T-helper 17 cell (primary cell): ENCODE measurements at places on chromosomes 11 and 22.

GRCh38 chr11:30595934-30596333 lies 9.8 kb upstream of the MPPED2 start:
- no peak for DNase-seq

GRCh38 chr22:39634530-39635405 lies 64.2 kb downstream of the CACNA1I start:
- no peak for DNase-seq

- no peak for DNase-seq
Observed at GRCh38 chr11:41989823-41990380, 530.5 kb upstream of the LRRC4C start.

- no peak for DNase-seq
Observed at GRCh38 chr11:80846979-80847378, 1406.1 kb upstream of the TENM4 start.

GRCh38 chr22:21802056-21802455 lies 65.4 kb downstream of the MAPK1 start:
- DNase-seq: no peak

DNA sequence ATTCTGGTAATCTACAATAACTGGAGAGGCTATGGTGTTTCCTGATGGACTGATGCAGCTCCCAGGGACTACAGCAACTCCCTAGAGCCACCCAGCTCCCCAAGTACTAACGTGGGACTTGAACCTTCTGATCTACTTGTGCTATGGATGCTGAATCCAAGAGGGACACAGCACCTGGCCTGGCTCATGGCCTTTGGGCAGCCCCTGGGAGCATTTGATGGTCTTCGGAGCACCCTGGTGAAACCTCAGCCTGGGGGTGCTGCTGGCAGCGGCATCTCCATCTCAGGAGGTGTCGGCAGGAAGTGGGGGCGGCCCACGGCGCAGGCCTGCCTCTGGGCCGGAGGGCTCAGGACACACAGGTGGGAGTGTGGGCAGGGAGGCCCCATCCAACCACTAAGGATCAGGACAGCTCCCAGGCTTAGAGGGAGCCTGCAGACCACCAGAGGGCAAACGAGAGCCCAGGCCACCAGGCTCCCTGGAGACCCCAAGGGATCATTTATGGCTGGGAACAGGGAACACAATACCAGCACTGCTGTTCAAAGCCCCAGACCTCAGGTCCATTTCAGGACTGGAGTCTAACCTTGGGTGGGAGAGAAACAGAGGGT lies 8.7 kb downstream of the EHD1 start:
- DNase-seq: no peak

- no peak for DNase-seq
Observed at GRCh38 chr11:76665172-76665571, 5.4 kb downstream of the LRRC32 start.

DNA sequence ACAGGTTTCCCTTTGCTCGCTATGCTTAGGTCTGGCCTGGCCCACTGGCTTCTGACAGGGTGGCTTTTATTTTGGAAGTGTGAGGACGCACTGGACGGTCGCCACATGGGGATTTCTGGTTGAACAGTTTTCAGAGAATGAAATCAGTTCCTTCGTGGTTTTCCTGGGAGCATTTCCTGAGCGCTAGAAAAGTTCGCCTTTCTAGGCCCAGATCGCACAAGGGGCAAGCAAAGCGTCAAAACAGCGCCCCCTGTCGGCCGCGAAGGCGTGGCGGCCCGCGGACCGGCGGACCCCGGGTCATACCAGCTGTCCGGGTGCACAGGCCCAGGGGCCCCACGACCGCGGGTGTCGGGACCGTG lies 12.7 kb upstream of the CYP2R1 start:
- peak; percentile 77 for DNase-seq

DNA sequence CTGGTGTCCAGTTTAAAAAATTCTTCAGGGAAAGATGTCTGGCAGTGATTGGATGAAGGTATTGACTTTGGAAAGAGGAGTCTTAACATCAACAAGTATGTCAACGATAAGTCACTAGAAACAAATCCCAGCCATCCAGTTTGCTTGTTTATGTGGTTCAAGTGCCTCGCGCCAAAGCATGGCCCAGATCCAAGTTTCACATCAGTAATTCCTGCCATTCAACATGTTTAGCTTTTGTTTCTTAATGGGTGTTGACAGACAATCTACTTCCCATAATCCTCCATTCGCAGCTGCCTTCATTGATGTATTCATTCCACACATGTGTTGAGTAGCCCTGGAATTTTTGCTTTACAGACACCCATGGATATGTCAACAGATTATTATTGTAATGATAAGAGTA lies 77.8 kb downstream of the UBASH3B start:
- DNase-seq: no peak

- DNase-seq: no peak
Observed at GRCh38 chr11:129273944-129274711, 82.0 kb upstream of the ARHGAP32 start.

- no peak for DNase-seq
Observed at GRCh38 chr11:42824067-42824466, 487.7 kb upstream of the API5 start.

GRCh38 chr22:37985751-37986281 lies 1.5 kb upstream of the SOX10 start:
- no peak for DNase-seq

DNA sequence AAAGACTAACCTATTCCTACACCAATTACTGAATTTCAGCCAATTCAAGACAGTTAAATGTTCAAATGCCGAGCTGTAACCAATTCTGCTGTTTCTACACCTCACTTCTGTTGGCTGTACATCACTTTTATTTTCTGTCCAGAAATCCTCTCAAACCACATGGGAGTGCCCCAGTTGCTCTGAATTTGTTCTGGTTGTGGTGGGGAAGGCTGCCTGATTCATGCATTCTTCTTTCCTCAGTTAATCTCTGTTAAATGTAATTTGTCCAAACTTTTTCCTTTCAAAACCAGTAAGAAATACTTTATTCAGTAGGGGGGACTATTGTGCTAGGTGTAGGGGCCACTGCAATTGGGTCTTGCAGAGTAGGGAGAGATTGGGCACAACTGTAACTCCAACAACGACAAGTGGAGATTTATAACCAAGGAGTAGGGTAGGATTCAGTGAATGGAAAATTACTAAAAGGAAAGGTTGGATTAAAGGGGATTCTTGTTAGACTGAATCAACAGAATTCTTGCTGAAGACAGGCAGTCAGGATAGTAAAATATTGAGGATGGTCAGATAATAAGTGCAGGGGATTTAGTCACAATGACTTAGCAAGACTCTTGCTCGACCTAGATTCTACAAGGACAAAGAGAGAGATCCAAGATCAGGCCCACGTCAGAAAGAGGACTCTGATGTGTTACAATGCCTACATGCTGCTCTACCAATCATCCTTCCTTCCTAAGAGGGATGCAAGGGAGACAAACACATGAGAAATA lies 593.5 kb upstream of the FAT3 start:
- no peak for DNase-seq

DNA sequence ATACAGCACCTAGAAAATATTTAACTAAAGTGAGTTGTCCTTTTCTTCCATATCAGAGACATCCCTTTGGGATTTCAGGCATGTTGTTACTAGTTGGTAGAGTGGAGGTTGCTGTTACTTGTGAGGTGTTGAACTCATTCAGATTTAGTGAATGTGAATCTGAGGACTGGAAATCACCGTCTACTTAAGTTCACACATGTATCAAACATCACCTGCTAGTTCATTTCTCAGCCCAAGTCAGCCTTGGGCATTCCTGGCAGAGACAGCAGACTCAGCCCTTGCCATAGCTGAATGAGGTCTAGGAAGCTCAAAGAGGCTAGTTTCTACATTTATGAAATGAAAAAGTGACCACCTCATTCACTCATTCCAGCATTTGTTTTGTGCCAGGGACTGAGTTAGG lies 9.7 kb downstream of the KDELR3 start:
- no peak for DNase-seq

DNA sequence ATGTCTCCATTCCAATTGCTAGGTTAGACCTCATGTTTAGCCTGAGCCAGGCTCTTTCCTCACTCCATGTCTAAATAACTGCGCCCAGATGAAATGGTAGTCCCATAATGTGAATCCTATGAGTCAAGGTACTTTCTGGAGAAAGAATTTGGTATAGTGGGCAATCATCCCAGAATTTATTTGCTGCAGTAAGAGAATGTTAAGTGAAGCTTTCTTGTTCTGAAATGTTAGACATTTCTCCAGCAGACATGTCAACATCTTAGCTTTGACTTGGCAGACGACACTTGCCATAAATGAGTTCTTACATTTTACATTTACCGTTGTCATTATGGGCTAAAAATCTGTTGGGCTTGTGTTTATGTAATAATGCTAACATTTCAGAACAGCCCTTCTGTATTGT lies 165.2 kb downstream of the PGR start:
- DNase-seq: no peak

DNA sequence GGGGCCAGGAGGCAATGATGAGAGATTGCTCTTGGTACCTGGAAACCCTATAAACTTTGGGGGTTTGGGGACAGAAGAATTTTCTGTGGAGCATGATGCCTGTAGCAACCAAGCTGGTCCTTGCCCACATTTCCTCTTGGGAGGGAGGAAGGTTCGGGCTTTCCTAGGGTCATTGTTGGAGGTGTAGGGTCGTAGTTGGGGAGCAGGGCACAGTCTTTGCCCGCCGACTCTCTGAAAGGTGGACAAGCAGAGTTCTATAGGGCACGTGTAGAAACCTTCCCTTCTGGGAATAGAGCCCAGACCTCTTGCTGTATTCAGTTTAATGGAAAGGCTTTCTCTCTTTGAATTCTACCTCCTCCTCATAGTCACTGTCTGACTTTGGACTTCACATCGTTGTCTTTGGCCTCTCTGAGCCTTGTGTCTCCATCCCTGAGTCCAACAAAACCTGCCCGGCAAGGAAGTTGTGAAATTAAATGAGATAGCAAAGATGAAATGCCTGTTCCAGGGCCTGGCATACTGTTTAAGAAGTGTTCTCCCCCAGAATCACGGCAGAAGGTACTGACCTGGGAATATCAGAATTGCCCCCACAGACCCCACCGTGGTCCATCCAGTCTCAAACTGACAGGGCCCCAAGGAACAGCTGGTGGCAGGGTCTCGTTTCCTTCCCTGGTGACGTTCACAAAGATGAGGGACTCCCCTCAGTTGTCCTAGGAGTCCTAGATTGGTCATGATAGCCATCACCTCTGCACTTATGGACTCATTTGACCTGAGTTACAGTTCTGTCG lies 1.6 kb downstream of the PRDM11 start:
- DNase-seq: no peak

DNA sequence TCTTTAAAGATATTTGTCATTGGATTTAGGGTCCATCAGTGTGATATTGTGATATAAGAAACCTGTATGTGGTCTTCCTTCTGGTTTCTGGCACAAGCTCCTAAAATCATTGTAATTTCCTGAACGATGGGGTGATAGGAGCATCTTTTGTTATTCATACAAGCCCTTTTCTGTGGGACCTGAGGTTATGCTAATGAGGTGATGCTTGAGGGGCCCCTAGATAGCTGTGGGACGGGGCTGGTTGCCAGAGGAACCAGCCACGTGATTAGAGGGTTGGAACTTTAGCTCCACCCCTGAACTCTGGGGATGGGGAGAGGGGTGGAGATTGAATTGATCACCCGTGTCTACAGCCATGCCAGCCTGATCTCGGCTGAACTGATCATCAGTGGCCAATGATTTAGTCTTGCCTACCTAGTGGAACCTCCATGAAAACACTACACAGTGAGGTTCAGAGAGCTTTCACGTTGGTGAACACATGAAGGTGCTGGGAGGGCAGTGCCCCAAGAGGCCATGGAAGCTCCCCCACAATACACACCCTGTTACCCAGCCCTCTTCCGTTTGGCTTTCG lies 62.8 kb downstream of the BCR start:
- DNase-seq: peak; percentile 25

GRCh38 chr22:38272373-38273134 lies at the start of gene TMEM184B:
TSS of gene TMEM184B (minus strand) at chr22:38273010. CDS start at chr22:38247961, 25,049 bp downstream.
- peak; percentile 83 for DNase-seq

- no peak for DNase-seq
Observed at GRCh38 chr11:39712581-39712980, 1746.9 kb downstream of the LRRC4C start.

DNA sequence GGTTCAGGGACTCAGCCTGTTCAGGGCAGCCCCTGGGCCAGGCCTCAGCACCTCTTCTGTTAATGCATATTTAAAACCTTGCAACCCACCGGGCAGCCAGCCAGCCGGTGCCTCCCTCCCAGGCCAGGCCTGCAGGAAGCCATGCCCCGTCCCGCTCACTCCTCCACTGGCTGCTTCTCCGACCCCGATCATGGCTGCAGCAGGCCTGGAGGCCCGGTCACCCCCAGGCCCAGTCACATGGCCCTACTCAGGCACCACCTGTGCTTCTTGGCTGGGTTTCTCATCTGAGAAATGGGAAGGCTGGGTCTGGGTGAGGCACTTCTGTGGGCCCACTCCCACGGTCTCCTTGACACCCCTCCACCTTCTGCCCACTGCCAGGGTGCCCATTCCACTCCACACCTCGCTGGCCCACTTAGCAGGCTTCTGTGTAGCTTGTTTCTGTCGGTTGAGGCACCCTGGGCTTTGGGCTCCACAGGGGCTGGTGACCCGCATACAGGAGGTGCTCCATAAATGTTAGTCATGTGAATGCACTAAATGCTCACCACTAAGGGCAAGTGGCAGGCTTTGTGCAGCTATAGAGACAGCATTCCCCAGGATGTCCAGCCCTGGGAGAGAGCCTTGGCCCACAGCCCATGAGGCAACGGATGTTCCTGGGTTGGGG lies 11.4 kb downstream of the RTN4R start:
- DNase-seq: no peak

GRCh38 chr11:122981388-122982264 lies at the start of gene BSX:
TSS of gene BSX (minus strand) at chr11:122981834. CDS start at chr11:122981671, 163 bp downstream.
- peak; percentile 22 for DNase-seq

- no peak for DNase-seq
Observed at GRCh38 chr11:50071584-50072225, 39.0 kb downstream of the OR4C45 start.

GRCh38 chr11:9855579-9856287 lies 191.9 kb downstream of the SWAP70 start:
- DNase-seq: no peak

DNA sequence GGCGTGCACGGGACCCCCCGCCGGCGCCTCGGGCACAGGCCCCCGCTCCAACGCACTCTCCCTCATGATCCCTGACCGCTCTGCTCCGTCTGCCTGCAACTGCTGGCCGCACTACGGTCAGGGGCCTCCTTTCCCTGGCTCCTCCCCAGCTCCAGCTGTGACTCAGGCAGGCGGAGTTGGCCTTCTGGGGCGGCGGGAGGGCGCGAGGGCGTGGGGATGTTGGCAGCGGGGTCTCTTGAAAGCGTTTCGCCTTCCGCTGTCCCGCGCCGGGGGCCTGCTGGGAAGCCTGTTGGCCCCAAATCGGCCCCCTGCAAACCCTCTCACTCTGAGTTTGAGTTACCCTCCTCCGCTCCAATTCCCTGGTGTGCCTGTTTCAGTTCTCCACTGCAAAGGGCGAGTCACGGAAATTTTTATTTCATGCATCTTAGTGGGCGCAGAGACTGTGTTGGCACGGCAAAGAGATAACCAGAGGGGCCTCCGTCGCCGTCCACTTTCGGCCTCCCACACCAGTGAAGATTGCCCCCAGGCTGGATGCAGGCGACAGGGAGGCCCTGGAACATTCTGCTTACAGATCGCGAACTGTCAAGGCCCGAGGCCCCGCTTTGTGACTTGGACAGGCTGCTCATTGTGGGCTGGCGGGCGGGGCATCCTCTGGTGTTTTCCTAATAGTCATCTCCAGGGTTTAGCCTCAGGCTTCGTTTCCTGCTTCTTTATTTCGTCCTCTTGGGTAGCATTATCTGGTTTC lies at the start of gene CAVIN3:
TSS of gene CAVIN3 (minus strand) at position 91 of the 745 bp plus-strand sequence. CDS start at position 66, 25 bp downstream.
- DNase-seq: peak; percentile 15
